ENCODE measurements at places on chromosomes 4 and X.
A peak's percentile ranks its signal among the peaks of the same experiment; 100 is the strongest.

DNA sequence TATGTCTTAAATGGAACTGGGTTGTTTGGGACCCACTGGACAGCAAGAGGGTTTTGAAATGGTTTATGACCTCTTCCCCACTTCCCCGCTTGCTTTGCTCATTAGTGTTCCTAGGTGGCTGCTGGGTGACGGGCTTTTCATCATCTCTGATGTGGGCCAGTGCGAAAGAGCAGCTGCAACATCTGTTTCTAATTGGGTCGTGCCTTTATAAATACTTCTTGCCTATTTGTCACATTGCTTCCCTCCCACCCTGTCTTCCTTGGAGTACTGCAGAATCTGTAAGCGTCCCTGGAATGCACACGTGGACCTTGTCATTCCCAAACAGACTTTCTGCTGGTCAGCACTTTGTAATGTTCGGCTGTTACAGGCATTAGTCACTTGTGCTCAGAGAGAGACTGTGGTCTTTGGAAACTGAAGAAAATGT is 35.2 kb downstream of the SEPTIN11 start:
- no peak for DNase-seq

DNA sequence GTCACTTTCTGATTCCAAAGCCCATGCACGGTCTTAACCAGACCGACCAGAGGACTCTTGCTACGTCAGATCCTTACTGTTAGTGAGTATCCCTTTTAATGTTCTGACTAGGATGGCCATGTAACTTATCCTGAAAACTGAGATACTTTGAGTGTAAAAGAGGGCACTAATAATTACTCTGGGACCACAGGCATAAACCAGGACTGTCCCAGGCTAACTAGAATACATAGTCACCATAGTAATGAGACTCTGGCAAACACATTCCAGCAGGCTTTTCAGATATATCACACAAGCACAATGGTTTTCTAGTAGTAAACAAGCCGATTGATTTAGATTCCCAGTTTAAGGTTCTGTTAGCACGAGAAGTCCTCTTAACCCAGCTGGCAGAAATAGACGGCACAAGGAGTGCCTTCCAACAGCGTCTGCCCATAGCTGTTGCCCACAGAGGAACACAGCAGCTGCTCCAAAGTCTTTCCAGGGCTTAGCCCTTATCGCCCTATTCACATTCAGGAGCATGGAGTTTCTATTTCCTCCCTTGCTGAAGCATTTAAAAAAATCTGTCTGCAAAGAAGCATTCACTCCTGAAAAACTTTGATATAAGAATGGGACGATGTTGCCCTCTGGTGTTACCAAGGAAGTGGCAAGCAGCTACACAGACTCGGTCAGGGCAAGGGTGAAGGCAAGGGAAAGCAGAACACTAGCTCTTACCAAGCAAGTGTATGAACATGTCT is 92.4 kb downstream of the CXCL13 start:
- DNase-seq, result no peak

- no peak for DNase-seq
Measured at GRCh38 chrX:124518885-124519284, 172.5 kb downstream of the SH2D1A start.

DNA sequence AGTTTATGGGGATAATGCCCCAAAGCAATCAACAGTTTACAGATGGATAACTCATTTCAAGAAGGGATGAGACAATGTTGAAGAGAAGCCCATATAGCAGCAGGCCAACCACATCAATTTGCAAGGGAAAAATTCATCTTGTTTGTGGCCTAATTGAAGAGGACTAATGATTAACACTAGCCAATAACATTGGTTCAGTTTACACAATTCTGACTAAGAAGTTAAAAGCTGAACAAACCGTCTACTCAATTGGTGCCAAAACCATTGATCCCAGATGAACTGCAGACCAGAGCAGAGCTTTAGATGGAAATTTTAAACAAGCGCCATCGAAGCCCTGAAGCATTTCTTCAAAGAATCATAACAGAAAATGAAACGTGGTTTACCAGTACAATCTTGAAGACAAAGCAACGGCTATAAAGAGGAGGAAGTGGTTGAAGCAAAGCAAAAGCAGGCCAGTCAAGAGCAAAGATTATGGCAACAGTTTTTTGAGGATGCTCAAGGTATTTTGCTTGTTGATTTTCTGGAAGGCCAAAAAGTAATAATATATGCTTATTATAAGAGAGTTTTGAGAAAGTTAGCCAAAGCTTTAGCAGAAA is 20.5 kb upstream of the BLTP1 start:
- DNase-seq, result peak; percentile 48

GRCh38 chr4:186886759-186887158 is 163.1 kb upstream of the FAT1 start:
- DNase-seq, result no peak

GRCh38 chr4:28621591-28621990 is 1761.0 kb downstream of the STIM2 start:
- DNase-seq, result no peak

- DNase-seq, result no peak
Measured at GRCh38 chrX:35842674-35843073, 44.5 kb downstream of the MAGEB16 start.

DNA sequence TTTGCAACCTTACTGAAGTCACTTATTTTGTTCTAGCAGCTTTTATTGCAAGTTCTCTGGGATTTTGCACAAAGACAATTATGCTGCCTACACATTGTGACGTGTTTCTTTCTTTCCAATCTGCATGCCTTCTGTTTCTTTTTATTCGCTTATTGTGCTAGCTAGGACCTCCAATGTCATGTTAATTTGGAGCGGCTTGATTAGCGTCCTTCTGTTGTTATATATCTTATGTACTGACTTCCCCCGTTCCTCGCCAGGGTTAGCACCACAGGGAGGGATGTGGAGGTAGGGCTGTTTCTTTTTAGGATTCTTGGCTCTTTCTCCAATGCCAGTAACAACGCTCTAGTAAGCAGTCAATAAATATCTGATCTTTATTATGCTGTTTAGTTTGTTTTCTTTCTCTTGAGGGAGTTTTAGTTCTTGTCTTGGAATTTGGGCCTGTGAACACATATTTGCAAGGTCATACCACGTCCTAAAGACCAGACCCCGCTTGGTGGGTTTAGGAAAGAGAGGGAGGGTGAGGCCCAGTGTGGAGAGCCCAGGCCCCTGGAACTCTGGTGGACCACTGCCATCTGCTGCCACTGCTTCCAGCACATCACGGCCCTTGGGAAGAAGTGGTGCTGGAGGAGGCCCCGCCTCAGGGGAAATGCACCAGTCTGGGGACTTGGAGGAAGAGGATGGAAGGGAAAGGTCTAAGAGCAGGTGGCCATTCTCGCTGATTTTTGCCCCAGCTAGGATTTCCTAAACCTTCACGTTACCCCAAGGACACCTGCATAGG is 129.1 kb downstream of the TRIML1 start:
- no peak for DNase-seq

- DNase-seq, result no peak
Measured at GRCh38 chrX:7190157-7190556, 42.2 kb upstream of the PUDP start.

- DNase-seq, result no peak
Measured at GRCh38 chr4:21139327-21139726, 439.1 kb downstream of the PACRGL start.

DNA sequence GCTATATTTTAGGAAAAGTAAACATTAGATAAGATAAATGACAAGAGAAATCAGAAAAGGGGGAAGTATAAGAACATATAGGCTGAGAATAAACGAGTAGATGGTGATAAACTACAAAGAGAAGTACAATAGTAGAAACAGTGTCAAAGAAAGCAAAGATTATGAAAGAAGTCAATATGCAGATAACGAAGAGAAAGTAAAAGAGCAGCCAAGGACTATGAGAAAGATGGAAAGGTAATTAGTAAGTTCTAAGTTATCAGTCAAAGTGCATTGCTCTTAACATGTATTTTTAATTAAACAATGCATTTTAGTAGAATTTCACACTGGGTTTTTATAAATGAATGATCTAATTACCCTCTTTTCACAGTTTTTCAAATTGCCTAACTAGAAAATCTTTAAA is 1801.3 kb upstream of the PCDH10 start:
- DNase-seq, result no peak
